ENCODE measurements at places on chromosomes 6 and 20.
A peak's percentile ranks its signal among the peaks of the same experiment; 100 is the strongest.

DNA sequence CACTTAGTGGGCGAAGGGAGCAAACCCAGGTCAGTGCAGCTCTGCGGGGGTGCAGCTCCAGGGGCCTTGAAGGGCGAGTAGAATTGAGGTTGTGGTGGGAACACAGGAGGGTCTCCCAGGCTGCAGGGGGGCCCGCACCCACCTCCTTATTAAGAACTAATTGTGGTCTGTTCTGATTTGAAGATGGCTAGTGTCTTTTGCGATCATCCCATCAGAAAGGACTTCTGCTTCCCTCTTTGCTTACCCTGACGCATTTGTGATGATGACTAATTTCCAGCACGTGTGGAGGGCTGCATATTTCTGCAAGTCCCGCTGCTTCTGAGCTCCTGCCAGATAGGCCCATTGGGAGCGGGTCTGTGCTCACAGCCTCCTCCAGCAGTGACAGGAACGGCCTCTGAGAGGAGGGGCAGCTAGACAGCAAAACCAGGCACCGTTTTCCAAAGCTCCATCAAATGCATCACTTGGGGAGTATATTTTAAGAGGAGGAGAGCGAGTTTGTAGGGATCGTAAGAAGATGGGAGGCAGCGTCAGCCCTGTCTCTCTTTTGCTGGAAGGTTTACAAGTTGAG lies 268.9 kb downstream of the CDH4 start:
- no peak for DNase-seq

DNA sequence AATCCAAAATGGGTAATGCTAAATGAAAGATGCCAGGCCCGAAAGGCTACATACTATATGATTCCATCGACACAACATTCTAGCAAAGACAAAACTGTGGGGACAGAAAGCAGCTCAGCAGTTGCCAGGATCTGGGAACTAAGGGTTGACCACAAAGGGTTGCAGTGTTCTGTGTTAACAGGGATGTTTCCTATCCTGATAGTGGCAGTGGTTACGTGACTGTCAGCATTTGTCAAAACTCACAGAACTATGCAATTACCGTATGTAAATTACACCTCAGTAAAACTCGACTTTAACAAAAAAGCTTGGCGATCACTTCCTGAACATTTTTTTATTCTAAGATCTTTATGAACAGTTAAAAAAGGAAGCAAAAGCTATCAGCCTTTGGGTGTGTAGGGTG lies 83.9 kb downstream of the BANF2 start:
- no peak for DNase-seq

DNA sequence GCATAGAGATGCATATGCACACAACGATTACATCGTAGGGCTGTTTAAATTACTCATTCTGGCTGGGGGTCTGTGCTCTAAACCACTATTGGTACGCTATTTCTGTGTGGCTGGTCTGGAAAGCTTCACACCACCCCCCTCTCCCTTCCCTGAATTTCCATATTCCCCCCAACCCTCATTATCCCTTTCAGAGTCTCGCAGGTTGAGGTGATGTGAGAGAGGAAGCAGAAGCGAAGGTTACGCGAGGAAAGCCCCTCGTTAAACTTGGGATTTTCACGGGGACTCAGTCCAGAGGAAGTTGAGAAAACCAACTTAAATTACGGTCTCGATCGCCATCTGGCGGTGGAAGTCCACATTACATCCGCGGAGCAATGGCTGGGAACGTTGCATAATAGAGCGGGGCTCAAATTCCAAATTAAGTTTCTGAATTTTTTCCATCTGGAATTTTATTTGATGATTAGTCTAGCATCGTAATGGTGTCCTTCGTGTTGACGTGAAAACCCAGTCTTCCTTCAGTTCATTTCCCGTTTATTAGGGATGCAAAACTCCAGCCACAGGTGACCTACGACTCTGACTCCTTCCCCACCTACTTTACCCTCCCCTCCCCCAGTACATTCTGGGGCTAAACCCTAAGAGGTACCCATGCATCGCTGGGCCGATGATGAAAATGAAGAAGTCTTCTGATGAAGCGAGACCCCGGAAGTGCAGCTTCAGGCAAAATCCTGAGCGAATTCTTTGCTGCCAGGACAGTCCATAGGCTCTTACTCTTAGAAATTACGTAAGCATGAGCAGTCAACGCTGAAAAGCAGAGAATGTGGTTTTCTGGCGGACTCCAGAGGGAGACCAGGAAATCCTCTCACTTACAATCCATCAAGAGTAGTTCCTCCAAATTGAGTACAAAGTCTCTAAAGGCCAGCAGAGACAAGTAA lies 19.7 kb downstream of the HLA-DOB start:
- DNase-seq: peak; percentile 95

DNA sequence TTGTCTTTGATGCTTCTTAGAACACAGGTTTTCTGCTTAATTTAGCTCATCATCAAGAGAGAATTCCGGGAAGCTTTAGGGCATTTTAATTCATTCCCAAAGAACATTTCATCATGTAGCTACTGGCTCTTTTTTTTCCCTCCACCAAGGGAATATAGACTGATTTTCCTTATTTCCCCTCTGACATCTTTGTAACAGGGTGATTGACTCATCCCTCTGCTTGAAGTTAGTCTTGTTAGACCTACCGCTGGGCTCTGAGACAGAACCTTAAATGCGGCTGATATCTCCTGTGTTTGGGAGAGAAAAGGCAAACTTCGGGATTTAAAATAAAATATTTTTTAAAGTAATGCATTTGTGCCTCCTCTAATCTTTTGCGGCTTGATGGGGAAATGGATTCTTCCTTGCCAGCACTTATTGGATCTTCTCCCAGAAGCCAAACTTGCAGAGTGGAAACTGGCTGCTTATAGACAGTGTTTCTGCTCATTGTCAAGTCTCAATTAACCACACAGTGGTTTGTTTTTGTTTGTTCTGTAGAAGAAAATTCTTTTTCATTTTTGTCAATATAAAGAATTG lies 272.7 kb upstream of the PLCB4 start:
- DNase-seq: no peak

- peak; percentile 39 for DNase-seq
These were observed 5.6 kb upstream of the CFB start for GRCh38 chr6:31940256-31940664.

DNA sequence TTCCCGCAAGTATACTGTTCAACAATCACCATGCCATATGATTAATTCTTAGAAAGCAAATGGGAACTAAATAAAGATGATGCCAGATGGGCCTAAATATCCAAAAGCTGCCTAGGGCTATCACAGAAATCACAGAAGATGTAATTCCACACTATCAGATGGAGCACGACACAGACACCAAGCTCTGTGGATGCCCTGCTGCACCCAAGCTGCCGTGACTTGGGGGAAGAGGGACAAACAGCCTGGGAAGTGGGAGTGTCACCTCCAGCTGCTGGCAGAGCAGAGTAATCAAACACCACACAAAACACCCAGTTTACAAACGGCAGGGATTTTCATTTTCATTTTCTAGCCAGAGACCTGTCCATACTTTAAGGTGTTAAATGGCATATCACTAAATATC lies 35.7 kb downstream of the PDE10A start:
- no peak for DNase-seq

GRCh38 chr20:32018269-32019155 lies 8.3 kb downstream of the CCM2L start:
- DNase-seq: peak; percentile 62

DNA sequence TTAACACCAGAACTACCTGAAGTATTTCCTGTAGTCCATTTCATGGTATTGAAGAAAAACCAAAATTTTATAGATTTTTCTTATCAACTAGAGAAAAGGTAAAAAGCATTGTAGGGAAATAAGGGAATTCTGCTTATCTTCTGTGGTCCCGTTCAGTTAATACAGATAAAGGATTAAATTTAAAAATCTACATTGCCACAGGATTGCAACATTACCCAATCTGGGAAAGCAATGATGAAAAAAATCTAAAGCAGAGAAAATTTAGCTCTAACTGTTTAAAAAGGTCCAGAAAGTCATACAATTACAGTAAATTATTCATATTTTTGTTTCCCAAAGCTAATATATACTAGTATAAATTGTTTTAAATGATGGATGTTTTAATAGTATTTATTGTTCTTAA lies 18.0 kb downstream of the POLH start:
- no peak for DNase-seq

DNA sequence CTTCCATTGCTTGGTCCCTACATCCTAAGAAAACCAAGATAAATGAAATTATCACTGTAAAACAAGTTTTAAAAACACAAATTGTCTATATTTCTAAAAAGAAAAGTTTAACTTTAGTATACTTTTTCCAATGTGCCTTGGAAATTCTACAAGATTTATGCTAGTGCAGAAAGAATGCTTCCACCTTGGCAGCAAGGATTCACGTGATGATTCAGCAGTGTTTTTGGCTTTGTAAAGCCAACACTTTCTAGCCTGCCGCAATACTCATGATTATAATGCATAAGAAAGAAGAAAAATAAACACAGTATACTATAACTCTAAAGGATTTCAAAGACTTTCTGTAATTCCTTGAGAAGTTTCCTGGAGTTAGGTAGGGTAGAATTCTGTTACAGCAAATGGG lies 442.7 kb downstream of the TENT5A start:
- DNase-seq: no peak

DNA sequence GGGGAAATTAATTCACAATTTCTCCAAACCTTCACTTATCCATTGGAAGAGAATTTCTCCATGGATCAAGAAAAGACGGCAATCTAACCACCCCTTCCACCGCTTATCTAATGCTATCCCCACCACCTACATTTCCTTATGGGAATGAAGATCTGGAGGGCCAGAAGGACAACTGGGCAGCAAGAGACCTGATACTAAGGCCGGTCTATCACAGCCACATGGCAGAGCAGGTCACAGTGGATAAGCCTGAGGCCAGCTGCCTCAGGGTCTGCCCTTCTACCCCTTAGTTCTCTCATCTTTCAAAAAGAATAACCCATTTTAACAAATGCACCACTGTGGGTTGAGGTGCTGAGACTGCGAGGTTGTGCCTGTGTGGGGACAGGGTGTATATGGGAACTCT lies 37.1 kb downstream of the MAN1A1 start:
- DNase-seq: no peak

DNA sequence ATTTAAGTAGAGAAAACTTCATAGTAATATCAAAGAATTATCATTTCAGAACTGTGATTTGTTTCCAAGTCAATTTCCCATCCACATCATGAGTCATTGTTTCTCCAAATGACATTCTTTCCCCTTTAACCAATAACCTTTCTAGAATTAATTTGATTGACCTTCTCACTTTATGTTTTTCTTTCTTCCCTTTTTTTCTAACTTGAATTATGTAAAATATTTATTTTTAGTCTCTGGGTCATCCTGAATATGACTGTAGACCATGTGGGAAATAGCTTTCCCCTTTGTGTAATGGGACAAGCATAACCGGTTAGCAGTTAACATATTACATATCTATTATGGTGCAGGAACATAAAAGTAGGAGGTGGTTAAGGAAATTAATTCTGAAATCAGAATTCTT lies 291.1 kb downstream of the GJA1 start:
- no peak for DNase-seq
